ENCODE measurements at places on chromosomes 4 and X. TPM values are rescaled to one million over a fixed set of nuclear protein-coding genes. Genes with fewer than 3 reads are reported as not detected.

Gene RBM47
- 1.8 TPM for total RNA-seq

Gene ADH1B
- 0.59 TPM for total RNA-seq

Gene STK32B
- 2.7 TPM for total RNA-seq

Gene PPARGC1A
- 2.5 TPM for total RNA-seq

Gene FAM53A
- 4.3 TPM for total RNA-seq

Gene UGT2B10
- total RNA-seq, result not detected

Gene MAGEB17
- not detected for total RNA-seq

Gene BRS3
- not detected for total RNA-seq

Gene RADX
- 1.4 TPM for total RNA-seq

Gene MAGEA8
- total RNA-seq, result not detected

Gene POU3F4
- not detected for total RNA-seq

Gene MEPE
- not detected for total RNA-seq

Gene IL1RAPL1
- total RNA-seq, result 0.29 TPM

Gene F11
- not detected for total RNA-seq

Gene GNRHR
- total RNA-seq, result not detected

Gene GUCY1A1
- 0.29 TPM for total RNA-seq

Gene GRIA3
- 3.3 TPM for total RNA-seq

Gene SPANXA1
- not detected for total RNA-seq

Gene AFF2
- total RNA-seq, result 10.0 TPM

Gene WAS
- total RNA-seq, result 0.36 TPM

Gene PSAPL1
- not detected for total RNA-seq

Gene IQSEC2
- total RNA-seq, result 14.7 TPM

Gene SSX1
- not detected for total RNA-seq

Gene DCAF12L2
- total RNA-seq, result not detected

Gene TMSB4X
- total RNA-seq, result 5,120 TPM

Gene BST1
- 31.8 TPM for total RNA-seq

Gene ART3
- under 0.01 TPM for total RNA-seq

Gene ADAMTS3
- 2.2 TPM for total RNA-seq

Gene DGAT2L6
- total RNA-seq, result not detected

Gene RIPPLY1
- total RNA-seq, result not detected

Gene THOC2
- 79.3 TPM for total RNA-seq

All from osteoblast (primary cell).